ENCODE measurements at places on chromosomes 11 and 22.

DNA sequence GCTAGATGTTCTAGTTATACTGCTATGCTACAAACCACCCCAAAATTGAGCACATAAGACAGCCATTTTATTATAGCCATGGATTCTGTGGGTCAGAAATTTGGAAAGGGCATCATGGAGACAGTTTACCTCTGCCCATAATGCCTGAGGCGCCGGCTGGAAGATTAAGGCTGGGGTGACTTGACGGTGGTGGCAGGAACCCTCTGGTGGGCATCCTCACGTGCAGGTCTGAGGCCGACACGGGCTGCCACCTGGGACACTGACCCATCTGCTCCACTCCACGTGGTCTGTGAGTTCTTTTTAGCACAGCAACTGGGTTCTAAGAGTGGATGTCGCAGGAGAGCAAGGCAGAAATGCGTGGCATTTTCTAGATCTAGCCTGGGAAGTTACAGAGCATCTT lies 40.0 kb upstream of the PRDM11 start:
- no peak for DNase-seq

- no peak for DNase-seq
Observed at GRCh38 chr11:35143297-35144135, 4.5 kb downstream of the CD44 start.

DNA sequence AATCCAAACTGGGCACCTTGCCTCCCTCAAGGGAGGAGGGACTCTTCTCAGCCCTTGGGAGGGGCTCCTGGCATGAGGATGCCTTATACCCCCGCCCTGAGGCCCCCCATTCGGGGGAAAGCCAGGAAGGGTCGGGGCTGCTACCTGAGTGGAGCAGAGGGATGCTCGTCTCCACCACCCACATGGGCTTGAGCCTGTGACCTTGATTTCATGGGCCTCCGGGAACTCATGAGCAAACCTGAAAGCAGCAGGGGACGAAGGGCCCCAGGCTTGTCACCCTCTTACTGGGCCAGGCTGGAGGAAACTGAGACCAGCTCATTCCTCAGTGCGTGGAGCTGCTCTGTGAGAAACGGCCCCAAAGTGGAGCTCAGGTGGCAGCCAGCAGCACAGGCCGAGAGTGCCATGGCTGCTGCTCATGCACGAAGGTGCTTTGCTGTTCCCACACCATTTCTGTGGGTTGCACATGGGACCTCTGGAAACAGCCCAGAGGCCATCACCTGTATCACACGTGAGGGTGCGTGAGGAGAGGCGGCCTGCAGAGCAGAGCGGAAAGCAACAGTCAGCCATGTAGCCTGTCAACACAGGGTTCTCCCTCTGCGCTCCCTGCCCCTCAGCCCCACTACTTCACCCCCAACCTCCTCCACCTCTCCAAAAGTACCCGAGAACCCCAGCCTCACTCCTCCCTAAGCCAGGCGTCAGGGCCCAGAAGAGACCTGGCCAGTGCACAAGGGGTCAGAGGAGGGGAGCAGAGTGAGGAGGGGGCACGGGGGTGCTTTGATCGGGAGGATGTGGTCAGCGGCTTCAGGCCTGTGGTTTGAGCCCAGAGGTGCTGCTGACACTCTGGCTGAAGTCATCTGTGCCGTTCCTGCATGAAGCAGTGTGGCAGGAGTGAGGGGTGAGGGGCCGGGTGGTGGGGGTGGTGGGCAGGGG lies 14.1 kb upstream of the IL2RB start:
- DNase-seq: peak; percentile 74

- DNase-seq: no peak
Observed at GRCh38 chr11:126627421-126627820, 271.9 kb downstream of the ST3GAL4 start.

DNA sequence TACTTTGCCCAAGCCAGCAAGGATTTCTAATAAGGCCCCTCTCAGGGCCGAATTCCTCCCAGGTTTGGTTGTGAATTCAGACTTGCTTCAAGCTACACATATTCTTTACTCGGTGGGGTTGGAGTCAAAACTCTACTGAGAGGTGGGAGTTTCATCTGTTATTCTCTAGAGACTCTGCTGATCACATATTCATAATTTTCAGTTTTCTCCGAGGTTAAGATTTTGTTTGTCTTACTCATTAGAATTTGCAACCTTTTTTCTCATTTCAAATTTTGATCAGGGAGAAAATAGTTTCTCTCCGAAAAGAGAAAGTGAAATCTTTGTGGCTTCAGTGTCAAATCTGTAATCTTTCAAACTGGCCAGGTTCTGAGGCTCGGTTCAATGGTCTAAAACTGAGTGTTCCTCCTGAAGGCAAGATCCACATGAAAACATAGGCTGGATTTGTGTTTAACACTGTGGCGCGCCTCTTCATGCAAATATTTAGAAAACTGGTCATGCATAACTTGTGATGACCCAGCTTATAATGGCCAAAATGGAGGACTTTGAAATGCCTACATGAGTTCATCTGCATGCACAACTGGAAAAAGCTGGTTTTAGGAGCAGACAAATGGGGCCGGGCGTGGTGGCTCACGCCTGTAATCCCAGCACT lies 21.5 kb upstream of the GSTP1 start:
- no peak for DNase-seq

GRCh38 chr11:64844330-64845128 lies at the start of gene CDC42BPG:
Gene CDC42BPG, minus strand, starts transcription at chr11:64844653. Its CDS starts 84 bp downstream, at chr11:64844569.
- peak; percentile 65 for DNase-seq

Data from stimulated activated CD4-positive, alpha-beta T cell treated with anti-CD3 and anti-CD28 coated beads, Interleukin-4, amount 100 ng/mL, for 24 hours (primary cell).